Nephron progenitor cell (in vitro differentiated cells): ENCODE measurements at places on chromosomes 4 and X.

- no peak for DNase-seq
Observed at GRCh38 chrX:10564484-10564883, 55.9 kb downstream of the MID1 start.

DNA sequence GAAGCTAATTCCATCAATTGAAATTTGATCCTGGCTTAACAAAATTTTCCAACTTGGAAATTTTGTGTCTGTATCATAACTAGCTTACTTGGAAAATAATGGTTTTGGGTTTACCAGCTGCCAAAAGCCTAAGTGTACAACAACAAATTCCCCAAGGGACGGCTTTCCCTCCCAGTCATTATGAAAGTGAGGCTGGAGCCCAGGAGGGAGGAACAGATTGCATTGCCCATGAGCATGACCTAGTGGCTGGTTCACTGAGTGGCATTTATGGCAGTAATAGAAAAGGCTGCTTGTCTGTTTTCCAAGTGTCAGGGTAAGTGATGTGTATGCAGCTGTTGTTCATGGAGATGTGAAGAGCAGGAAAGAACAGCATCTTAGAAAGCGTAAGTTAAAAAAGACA, 70.8 kb upstream of the HHIP start:
- DNase-seq, result peak; percentile 40

- DNase-seq, result no peak
Observed at GRCh38 chr4:8600266-8600665, 7.7 kb downstream of the CPZ start.

- no peak for DNase-seq
Observed at GRCh38 chr4:15756361-15756861, 21.7 kb upstream of the CD38 start.

DNA sequence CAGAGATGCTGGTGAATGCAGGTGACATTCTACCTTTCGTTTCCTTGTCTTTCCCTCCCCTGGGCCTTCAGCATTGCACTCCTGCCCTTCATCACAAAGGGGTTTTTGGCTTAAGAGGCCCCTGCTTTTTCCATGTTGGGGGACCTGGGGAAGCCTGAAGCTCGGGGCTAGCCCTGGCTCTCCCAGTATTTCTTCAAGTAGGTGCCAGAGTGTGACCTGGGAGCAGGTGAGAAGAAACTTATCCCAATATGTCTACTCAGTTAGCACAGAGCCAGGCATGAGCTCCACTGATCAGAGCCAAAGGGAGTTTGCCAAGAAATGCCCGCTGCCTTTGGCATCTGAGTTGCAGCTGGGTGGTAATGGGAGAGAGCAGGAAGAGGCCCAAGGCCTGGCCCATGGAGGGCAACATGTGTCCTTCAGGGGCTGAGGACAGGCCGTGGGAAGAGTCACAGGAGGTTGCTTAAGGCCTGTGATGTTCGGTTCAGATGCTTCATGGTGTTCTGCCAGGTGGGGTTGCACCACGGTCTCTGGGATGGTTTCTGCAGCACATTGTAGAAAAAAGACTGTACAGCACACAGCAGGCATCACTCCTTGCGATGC, 7.6 kb downstream of the PRRG3 start:
- no peak for DNase-seq

DNA sequence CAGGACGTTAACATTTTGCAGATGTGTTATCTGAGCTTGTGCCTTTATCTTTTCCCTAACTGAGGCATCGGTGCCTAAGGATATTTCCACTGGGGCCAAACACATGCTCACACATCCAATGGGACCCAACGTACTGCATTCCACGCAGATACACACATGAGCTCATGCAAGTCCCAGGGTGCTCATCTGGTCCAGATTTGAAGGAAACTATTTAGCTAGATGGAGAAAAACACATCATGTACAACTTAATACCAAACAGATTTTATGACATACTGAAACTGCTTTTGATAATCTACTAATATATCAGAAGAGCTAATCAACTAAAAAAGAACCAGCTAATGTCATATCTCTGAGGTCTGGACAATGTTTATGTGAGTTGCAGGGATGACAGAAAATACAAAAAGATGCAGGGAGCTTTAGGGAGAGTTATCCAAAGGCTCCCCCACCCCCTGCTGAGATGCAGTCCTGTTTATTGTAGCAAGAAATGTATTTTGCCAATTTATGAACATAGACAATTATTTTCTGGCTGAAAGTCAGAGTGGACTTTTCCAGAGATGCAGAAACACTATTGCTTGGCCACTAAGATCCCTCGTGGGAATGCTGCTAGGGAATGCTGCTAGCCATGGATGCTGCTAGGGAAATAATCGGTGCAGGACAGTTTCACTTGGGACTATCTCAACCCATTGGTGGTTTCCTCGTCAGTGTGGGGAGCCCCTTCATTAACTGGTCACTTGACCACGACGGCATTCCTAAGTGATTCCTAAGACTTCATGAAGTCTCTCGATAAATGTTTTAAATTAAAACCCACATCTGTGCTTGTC, 172.8 kb downstream of the SMIM20 start:
- no peak for DNase-seq

DNA sequence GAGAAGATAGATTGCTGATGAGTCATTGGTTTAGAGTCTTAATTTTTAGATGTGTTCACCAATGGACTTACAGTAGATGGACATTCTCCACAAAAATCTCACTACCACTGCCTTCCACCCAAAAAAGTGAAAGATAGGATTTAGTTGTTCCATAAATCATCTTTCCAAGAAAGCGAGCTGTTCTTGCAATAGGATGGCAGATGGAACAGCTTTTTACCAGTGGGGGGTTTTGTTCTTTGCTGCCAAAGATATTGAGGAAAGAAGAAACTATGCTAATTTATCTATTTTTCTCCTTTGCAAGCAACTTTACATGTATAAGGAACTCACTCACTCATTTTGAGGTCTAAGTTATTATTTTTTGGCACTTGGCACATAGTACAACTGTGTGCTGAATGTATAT, 109.5 kb downstream of the ADGRL3 start:
- no peak for DNase-seq

DNA sequence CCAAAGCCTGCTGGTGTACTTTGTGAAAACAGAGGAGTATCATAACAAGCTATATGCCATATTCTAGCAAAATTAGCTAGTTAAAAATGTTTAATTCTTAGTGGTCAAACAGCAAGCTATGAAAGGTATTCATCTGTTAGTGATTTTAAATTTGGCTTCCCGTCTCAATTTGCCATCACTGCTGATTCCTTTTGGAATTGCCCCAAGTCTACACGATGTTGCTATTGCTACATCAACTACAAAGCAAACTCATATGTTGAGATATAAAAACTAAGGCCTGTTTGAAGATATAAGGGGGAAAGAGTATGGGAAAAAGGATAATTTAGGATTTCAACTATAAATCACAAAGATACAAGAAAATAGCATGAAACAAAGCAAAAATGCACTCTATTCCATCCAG, 146.1 kb downstream of the COL25A1 start:
- no peak for DNase-seq

- no peak for DNase-seq
Observed at GRCh38 chrX:47749185-47749967, 87.3 kb upstream of the ZNF81 start.

- DNase-seq, result no peak
Observed at GRCh38 chr4:87445964-87446363, 23.6 kb downstream of the NUDT9 start.

- no peak for DNase-seq
Observed at GRCh38 chrX:142994988-142995387, 30.7 kb upstream of the SPANXN4 start.

GRCh38 chr4:5387457-5387856, 320.9 kb downstream of the EVC2 start:
- no peak for DNase-seq

GRCh38 chrX:70433848-70434351, 10.7 kb upstream of the DLG3 start:
- DNase-seq, result peak; percentile 74

DNA sequence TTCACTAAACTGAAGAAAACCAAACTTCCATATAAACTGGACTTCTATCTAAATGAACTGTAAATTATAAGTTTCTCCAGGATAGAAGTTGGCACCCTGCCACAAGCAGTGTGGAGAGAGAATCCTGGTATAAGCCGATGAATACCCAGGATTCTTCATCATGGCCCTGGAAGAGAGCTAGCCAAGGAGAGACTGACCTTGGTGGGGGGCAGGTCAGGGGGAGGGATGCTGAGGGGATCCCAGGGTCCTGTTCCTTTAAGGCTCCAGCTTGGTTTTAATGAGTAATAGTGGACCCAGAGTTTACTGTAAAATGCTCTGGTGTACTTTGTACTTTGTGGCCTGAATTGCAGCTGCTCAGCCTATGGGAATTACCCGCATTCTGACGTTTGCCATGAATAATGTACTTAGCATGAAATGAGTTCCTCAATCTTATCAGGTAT, 16.9 kb downstream of the RASSF6 start:
- no peak for DNase-seq

GRCh38 chr4:113945906-113946305, 33.5 kb downstream of the ARSJ start:
- no peak for DNase-seq

DNA sequence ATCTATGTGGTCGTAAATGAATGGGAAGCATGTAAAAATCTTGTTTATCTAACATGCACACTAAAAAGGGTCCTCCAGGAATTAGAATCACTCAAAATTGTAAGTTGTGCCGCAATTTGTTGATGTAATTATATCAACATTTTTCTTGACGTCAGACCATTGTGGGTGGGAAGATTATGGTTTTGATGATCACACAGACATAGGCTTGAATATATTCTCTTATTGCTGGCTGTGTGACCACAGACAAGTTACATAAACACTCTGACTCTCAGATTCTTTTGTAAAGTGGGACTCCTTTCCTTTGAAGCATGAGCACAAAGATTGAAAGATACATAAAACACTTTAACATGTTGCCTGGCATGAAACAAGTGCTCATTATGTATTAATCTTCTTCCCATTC, 51.5 kb downstream of the IL1RAPL1 start:
- no peak for DNase-seq

DNA sequence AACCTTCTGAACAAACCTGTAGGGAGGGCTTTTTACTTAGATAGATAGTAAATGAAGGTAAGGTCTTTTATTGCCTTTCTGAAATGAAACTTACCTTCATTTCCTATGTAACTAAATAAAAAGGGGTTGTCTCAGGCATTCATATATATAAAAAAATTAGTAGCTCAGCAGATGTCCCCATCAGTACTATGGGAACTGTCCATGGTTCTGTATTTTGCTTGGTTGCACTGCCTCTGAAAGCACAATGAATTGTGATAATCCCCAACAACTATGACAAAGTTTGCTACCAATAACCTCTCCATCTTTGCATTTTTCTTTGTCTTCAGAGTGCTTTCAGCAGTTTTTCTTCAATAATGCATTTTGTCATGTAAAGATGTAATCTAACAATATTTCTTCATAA, 222.4 kb downstream of the SLIT2 start:
- DNase-seq, result peak; percentile 6

DNA sequence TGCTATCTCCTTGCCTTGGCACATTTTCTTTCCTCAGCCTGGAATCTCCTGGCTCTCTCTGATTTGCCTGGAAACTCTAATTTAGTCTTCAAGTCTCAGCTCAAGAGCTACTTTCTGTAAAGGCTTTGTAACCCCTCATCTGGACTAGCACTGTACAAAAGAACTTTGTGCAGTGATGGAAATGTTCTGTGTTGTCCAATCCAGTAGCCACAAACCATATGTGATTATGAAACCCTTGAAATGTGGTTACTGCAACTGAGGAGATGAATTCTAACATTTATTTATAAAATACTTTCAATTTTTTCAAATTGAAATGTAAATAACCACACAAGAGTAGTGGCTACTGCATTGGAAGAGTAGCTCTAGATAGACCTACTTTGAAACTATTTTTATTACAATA, 66.6 kb upstream of the HS3ST1 start:
- DNase-seq, result no peak

DNA sequence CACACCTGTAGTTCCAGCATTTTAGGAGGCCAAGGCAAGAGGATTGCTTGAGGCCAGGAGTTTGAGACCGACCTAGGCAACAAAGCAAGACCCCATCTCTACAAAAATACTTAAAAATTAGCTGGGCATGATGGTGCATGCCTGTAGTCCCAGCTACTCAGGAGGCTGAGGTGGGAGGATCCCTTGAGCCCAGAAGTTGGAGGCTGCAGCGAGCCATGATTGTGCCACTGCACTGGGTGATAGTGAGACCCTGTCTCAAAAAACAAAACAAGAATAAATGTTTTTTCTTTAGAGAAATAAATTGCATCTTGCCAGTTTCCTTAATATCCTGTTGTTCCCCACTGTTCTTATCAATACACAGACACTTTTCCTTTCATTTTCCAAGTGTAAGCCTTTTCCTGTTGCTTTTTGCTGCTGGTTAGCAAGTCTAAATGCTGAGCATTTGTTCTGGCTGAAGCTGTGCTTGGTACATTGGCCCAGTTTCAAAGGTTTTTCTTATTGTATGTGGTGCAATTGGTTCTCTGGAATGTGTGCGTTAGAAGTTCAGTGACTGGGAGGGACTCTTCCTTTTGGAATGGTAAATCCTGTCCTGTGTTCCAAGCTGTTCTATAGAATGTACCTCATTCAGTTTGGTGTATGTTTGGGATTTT, 98.2 kb downstream of the AFF1 start:
- DNase-seq, result no peak

GRCh38 chr4:12545812-12546211, 938.3 kb downstream of the RAB28 start:
- DNase-seq, result no peak

- peak; percentile 48 for DNase-seq
Observed at GRCh38 chrX:56248492-56248891, 16.3 kb downstream of the KLF8 start.

DNA sequence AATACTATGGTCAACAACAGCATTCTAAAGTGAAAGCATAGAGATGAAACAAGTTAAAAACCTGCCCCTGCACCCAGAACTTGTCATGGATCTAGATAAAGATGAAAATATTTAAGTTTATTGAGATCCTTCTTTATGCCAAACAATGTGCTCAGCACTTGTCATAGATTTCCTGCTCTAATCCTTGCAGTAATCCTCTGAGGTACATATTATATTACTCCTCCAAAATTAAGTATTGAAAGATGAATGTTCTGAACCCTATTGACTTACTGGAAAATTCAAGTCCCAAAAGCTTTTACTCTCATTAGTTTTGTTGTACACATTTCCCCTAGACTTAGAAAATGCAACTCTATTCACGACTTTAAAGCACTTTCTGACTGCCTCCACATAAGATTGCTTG, 35.6 kb downstream of the CAMK2D start:
- DNase-seq, result no peak

DNA sequence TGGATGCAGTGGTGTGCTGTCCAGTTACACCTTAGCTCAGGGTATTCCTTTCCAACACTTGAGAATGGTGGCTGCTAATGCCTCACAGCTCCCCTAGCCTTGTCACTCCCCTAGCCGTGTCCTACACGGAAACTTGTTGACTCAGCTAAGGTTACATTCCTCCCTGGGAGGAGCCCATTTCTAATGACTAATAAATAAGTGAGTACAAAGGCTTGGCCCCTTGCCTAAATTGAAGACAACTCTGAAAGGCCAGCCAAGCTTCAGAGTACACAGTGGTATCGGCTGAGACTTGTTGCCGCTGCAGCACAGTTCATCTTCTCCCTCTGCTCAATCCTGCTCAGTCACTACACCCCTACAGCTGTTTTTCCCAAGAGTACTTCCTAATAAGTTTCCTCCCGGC, 21.2 kb upstream of the SLC25A31 start:
- no peak for DNase-seq
